GM23338 (cell line): ENCODE measurements at places on chromosomes 1 and 21. TPM values are rescaled to one million over a fixed set of nuclear protein-coding genes. Genes with fewer than 3 reads are reported as not detected.

The AMY1C gene
- total RNA-seq, result not detected in 2 replicates

The GPR52 gene
- total RNA-seq, result 0.66 and 1.6 TPM in 2 replicates

The DLGAP3 gene
- 12.6 and 13.7 TPM in 2 replicates for total RNA-seq

DNA sequence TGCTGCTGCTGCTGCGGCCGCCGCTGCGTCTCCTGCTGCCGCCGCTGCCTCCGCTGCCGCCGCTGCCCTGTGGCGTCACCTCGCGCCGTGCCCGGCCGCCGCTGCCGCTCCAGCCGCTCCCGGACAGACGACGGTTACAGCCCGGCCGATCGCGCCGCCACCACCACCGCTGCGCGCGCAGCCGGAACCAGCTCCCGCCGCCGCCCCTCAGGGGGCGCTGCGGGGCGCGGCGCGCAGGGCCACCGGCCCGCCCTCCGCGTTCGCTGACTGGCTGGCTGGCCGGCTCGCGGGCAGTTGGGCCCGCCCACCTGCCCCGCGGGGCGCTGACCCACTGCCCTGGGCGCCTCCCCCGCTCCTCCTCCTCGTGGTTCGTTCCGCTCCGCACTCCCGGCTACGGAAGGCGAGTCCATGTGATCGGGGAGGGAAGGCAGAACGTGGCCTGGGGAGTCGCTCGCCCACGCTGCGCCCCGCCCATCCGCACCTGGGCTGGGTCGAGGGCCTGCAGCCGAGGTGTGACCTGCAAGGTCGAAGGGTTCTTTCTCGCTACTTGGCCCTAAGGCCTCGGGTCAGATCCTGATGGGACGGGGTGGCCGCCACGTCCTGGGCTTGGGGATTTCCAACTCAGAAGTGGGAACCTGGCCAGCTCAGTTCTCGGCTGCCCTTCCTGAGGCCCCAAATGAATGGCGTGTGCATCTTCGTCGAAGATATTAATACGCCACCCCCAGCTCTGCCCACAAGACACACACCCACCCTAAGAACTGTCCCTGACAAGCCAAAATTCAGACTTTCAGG is at the start of gene PTP4A2:
TSS of gene PTP4A2 (minus strand) at position 185 of the 792 bp plus-strand sequence. CDS start 19,303 bp downstream, outside the sequence.
- peak within 1 kb of the TSS; percentile 86 for H3K4me3 ChIP-seq
- no peaks in the 10 kb centered on the region for H3K36me3 ChIP-seq
- peaks cover 45% of the 10 kb centered on the region for H3K4me1 ChIP-seq
- H3K27ac ChIP-seq, result peak within 1 kb of the TSS; percentile 56; the same call in 1 of the 2 replicates
- DNase-seq, result peak; percentile 98
- peaks cover 15% of the 10 kb centered on the region; the same call in 1 of the 2 replicates for H3K27me3 ChIP-seq

- H3K27me3 ChIP-seq, result no peaks in the 10 kb centered on the region
- no peak for DNase-seq
- H3K4me3 ChIP-seq, result no peak overlapping the region
Observed at GRCh38 chr1:200353232-200353631, 56.6 kb downstream of the ZNF281 start.

GRCh38 chr1:117367046-117368025 is at the start of gene MAN1A2:
MAN1A2 (plus strand) TSS chr1:117367449; CDS start chr1:117368184, 735 bp downstream.
- no peaks in the 10 kb centered on the region for H3K36me3 ChIP-seq
- peak within 1 kb of the TSS; percentile 80 for H3K4me3 ChIP-seq
- peak; percentile 75 for DNase-seq
- peaks cover 31% of the 10 kb centered on the region for H3K4me1 ChIP-seq

DNA sequence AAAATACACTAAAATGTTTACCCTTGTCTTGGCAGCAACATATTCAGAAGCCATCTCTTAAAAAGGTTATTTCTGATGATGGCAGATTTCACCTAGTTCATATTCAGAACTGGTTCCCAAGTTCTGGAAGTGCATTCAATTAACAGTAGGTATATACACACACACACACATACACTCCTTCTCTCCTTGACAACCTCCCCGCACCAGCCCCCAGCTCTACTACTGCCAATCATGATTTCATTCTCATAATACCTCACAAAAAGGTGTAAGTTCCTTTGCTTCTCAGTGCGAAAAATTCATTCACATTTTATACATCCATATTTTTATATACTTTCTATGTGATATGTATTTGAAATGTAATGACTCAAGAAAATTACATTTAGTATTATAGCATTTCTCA is 228.1 kb upstream of the ST6GALNAC5 start:
- no peak overlapping the region for H3K4me3 ChIP-seq
- DNase-seq, result no peak
- no peaks in the 10 kb centered on the region for H3K4me1 ChIP-seq
- no peak overlapping the region for H3K27ac ChIP-seq
- no peaks in the 10 kb centered on the region for H3K36me3 ChIP-seq

DNA sequence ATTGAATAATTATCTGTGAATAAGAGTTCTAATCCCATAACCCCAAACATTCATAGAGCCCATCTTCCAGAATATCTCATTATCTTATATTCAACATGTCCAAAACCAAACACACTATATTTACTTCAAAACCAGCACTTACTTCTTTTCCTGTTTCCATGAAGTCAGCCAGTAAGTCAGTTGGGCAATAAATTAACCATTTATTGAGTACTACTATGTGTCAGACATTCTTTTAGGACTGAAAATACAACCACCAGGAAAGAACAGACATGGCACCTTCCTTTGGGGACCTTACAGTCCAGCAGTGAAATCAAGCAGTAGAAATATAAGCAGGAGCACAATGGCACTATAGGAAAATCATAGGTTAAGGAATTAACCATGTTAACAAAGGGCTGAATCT is 8.8 kb downstream of the AK5 start:
- no peak overlapping the region for H3K4me3 ChIP-seq
- H3K27ac ChIP-seq, result no peak overlapping the region
- H3K27me3 ChIP-seq, result no peaks in the 10 kb centered on the region
- H3K4me1 ChIP-seq, result no peaks in the 10 kb centered on the region

DNA sequence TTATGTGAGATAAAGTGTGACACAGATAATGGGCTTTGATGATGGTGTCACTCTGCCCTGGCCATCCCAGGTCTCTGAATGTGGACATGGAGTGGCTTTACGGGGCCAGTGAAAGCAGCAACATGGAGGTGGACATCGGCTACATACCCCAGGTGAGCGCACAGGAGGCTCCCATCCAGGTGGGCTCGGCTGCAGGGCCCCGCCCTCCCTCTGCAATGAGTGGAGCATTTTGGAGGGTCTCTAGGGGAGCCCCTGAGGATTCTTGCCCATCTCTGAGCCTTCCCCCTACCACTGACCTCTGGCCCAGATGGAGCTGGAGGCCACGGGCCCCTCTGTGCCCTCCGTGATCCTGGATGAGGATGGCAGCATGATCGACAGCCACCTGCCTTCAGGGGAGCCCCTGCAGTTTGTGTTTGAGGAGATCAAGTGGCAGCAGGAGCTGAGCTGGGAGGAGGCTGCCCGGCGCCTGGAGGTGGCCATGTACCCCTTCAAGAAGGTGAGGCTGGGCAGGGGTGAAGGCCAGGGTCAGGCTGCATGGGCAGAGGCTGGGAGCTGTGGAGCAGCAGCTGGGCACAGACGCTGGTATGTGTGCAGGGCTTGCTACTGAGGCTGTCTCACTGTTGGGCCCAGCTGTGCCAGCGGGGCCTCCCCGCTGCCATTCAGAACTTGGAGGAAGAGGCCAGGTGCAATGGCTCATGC is 8.2 kb upstream of the MTFR1L start:
- no peak overlapping the region for H3K27ac ChIP-seq
- H3K4me1 ChIP-seq, result no peaks in the 10 kb centered on the region; the same call in 1 of the 2 replicates
- DNase-seq, result no peak
- H3K27me3 ChIP-seq, result no peaks in the 10 kb centered on the region
- H3K36me3 ChIP-seq, result no peaks in the 10 kb centered on the region
- H3K4me3 ChIP-seq, result no peak overlapping the region

DNA sequence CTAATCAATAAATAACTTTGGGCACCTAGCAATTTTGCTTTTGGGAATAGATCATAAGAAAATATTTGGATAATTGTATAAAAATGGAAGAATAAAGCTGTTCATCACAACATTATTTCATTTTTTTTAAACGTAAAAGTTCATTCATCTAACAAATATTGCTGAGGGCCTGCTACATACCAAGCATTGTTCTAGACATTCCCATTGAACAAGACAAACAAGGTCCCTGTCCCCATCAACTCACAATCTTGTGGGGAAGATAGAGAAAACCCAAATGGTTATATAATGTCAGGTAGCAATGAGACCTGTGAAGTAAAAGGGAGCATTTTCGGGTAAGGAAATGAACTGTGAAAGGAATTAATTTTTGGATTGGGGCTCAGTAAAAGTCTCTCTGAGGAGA is 54.0 kb upstream of the BEND5 start:
- no peaks in the 10 kb centered on the region for H3K27me3 ChIP-seq
- no peak overlapping the region for H3K27ac ChIP-seq
- no peaks in the 10 kb centered on the region for H3K4me1 ChIP-seq
- H3K36me3 ChIP-seq, result no peaks in the 10 kb centered on the region
- peak; percentile 1 for DNase-seq

DNA sequence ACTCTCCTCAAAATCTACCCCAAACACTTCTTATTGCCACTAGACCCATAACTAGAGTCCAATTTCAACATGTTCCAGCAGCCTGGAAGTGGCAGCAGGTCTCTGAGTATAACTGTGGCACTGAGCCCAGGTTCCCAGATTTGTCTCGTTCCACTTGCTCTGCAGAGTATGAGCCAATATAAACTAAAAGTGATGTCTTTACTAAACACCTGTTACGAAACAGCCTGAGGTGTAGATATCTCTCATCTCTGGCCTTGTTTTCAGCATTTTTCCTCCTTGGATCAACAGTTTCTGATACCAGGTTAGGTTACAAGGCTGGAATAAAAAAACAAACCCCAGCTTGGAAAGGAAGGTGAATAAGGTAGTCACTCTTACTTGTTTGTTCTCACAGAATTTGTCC is 25.2 kb upstream of the PRDX6 start:
- H3K27me3 ChIP-seq, result no peaks in the 10 kb centered on the region
- H3K27ac ChIP-seq, result no peak overlapping the region
- no peak for DNase-seq
- H3K36me3 ChIP-seq, result peaks cover 3% of the 10 kb centered on the region; the same call in 1 of the 2 replicates
- H3K4me1 ChIP-seq, result peaks cover 28% of the 10 kb centered on the region
